Activated T-cell treated with anti-CD3 and anti-CD28 coated beads, Interleukin-2, amount 50 U/mL, for 48 hours (primary cell): ENCODE measurements at places on chromosomes 4 and X.
A peak's percentile ranks its signal among the peaks of the same experiment; 100 is the strongest.

- no peak for DNase-seq
Measured at GRCh38 chr4:17055788-17056187, 157.3 kb upstream of the LDB2 start.

DNA sequence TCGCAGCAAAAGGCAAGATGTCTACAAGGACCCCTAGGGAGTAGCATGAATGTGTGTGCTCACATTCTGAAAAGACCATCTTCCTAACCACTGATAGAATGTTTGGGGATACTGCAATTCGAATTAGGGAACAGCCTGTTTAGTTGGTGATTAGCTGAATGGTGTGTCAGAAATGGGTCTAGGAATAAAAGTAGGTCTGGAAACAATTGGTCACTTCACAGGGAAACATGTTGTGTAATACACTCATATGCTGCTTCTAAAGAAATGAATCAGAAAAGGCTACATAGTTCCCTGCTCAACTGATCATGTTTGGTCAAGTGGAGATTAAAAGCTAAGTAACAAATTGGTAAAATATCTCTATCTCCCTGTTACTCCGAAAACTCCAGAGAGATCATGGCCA lies 2362.4 kb upstream of the TENM3 start:
- no peak for DNase-seq

DNA sequence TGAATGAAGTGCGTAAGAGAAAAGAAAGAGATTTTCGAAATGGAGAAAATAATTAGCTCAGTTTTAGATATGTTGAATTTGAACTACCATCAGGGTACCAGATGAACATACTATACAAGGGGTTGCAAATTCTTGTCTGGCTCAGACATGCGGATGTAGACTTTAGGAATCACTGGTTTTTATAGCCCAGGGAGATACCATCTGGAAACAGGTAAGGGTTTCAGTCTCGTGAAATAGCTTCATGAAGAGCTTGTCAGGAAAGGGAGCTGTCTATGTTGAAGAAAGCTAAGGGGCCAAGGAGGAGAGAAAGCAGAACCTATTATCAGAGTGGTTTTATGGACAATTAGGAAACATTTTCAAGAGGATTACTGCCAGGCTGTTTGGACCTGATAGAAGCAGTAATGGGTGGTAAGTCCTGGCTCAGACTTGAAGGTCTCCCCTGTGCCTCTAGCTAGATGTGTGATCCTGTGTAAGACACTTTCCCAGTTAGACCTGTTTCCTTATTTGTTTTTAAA lies 6.7 kb downstream of the RAB9A start:
- no peak for DNase-seq

GRCh38 chr4:47651231-47651630 lies 166.2 kb downstream of the ATP10D start:
- no peak for DNase-seq

DNA sequence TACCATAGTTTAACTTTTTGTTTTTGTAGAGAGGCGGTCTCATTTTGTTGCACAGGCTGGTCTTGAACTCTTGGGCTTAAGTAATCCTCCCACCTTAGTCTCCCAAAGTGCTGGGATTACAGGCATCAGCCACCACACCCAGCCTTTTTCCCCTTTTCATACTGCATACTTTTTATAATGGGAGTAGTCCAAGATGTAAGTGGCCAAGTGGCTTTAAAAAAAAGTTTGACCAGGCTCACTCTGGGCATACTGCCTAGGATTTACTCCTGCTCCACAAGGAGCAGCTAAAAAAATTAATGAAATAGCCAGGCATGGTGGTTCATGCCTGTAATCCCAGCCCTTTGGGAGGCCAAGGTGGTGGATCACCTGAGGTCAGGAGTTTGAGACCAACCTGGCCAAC lies 6.0 kb downstream of the GRSF1 start:
- DNase-seq: no peak

- peak; percentile 46 for DNase-seq
Measured at GRCh38 chr4:158496030-158496741, 25.5 kb upstream of the RXFP1 start.

DNA sequence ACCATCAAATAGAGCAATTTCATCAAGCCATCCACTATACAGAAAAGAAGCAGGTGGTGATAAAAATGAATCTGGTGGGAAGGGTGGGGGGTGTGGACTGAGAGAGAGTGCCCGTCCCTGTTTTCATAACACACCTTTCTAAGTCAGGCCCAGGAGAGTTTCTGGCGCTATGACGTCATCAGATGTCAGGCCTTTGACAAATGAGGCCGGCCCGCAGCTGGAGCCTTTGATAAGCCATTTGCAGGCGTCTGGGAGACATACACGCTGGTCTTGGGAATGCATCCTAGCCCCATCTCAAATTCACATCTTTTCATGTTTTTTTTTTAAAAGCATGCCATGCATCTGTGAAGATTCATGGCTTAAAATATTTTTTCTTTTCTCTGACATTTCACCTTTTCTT lies 404.5 kb downstream of the BCOR start:
- no peak for DNase-seq

- DNase-seq: no peak
Measured at GRCh38 chr4:77881460-77882295, 19.0 kb downstream of the MRPL1 start.

GRCh38 chr4:28287831-28288233 lies 1427.2 kb downstream of the STIM2 start:
- DNase-seq: no peak

DNA sequence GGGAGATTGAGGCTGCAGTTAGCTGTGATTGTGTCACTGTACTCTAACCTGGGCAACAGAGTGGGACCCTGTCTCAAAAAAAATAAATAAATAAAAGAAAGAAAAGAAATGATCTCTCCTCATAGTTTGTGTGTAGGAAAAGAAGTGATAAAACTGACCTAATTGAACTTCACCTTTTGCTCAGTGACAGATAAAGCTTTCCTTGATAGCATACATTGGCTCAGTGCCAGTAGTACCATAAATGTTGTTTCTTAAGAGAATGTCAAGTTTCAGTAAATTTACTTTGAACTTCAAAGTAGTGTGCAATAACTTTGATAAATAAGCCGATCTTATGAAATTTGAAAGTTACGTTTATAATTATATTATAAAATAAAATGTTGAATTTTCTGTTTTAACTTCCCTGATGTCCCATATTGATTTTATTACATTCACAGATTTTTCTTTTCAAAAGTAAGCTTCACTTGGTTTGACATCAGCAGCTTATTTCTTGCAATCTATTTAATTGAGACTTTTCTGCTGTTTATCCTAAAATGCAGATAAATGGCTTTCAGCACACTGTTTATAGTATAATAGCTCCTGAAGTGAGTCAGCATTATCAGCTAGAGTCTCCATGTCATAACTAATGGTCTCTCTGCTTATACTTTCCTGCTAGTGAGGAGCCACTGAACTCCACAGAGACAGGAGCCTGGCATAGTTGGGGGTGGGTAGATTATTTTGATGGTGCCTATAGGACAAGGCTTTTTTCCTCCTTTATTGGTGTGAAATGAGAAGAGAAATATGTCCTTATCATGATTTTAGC lies 330.1 kb downstream of the BMPR1B start:
- DNase-seq: no peak

DNA sequence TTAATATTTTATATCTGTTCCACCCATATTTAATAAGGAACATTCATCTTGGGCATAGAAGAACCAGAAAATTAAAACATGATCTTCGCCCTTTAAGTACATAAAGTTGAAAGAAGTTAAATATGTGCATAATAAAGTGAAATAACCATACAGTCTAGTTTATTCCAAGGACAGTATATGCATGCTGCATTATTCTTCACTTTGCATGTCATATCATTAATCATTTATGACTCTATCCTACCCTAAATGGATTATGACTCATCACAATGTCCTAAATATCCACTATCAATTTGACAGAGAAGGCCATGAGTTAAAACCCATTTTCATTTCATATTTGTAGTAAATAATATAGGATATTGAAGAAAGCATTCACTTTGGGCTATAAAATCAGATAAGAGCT lies 576.5 kb upstream of the GNPDA2 start:
- DNase-seq: no peak

DNA sequence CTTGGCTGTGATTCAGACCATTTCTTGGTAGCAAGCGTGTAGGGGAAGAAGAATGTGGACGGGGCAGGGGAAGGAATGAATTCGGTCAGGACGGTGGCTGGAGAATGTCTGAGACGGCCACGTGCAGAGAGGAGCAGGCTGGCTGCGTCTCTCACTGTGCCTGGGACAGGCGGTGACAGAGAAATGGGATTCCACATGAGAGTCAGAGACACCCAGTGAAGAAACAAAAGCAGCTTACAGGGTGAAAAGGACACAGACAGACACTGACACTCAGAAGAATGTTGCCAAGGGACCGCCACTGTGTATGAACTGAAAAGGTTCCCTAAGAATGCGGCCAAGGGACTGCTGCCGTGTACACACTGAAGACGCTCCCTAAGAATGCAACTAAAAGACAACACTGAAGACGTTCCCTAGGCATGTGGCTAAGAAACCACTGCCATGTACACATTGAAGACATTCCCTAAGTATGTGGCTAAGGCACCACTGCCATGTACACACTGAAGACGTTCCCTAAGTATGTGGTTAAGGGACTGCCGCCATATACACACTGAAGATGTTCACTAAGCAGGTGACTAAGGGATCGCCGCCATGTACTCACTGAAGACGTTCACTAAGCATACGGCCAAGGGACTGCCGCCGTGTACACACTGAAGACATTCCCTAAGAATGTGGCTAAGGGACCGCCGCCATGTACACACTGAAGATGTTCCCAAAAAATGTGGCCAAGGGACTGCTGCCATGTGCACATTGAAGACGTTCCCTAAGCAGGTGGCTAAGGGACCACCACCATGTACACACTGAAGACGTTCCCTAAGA lies 49.1 kb downstream of the DHRSX start:
- DNase-seq: no peak

DNA sequence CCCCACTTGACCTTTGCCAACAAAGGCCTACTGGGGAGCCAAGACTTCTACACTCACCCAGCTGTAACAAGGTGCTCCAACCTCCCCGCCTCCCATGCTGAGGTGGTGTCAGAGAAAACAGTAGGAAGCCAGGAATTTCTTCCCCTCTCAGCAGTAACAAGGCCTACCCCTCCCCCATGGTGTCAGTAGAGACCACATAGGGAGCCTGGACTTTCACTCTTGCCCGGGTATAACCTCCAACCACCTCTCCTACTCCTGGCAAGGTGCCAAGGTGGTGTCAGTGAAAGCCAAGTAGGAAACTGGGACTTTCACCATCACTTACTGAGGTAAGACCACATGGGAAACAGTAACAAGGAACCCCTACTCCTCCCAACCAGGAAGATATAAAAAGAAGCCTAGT lies 93.1 kb downstream of the SLC16A2 start:
- no peak for DNase-seq

GRCh38 chr4:779555-779954 lies 46.4 kb downstream of the CPLX1 start:
- no peak for DNase-seq

DNA sequence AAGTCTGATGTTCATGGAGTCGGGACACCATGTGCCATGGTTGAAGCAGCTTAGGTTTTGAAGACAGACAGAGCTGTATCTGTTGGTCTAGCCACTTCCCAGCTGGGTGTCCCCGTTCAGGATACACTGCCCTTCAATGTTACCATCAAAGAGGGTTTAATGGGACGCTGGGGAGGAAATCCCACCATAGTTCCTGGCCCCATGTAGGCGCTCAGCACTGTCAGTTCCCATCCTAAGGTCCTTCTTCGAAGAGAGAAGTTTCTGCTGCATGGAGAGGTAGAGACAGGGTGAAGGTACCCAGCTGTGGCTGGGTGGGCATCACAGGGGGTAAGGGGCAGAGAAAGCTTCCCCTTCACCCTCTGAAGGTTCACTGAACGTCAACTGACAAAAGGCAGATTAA lies 3.7 kb downstream of the MGST2 start:
- DNase-seq: no peak

- DNase-seq: no peak
Measured at GRCh38 chr4:114082348-114082747, 102.9 kb upstream of the ARSJ start.

DNA sequence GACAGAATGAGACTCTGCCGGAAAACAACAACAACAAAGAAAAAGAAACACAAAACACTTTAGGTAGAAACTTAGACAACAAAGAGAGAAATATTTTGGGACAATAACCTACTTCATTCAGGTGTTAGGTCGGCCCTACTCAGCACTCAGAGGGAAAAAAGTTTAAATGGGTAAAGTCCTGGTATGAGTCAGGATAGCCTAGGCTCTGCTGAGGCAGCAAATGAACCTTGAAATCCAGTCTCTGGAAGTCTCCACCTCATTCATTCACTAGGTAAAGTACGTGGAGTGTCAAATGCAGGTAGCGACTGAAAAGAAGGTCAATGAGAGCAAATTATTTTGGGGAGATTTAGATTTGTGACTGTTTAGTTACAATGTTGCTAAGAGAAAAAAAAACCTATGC lies 127.4 kb downstream of the FHDC1 start:
- DNase-seq: no peak

GRCh38 chr4:28334249-28334648 lies 1473.6 kb downstream of the STIM2 start:
- DNase-seq: no peak

DNA sequence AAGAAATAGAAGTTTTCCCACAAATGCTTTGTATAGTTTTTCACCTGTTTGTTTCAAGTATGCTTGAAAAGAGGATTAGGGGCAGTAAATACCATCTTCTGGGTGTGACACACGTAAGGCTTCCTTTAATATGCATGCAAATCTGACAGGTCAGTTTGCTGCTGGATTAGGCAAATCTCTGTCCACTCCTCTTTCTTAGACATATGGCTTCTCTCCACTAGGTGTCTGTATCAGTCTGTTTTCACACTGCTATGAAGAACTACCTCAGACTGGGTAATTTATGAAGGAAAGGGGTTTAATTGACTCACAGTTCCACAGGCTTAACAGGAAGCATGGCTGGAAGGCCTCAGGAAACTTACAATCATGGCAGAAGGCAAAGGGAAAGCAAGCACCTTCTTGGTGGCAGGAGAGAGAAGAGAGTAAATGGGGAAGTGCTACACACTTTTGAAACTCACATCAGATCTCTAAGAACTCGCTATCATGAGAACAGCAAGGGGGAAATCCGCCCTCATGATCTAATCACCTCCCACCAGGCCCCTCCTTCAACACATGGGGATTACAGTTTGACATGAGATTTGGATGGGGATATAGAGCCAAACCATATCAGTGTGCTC lies 66.9 kb downstream of the TAB3 start:
- no peak for DNase-seq

DNA sequence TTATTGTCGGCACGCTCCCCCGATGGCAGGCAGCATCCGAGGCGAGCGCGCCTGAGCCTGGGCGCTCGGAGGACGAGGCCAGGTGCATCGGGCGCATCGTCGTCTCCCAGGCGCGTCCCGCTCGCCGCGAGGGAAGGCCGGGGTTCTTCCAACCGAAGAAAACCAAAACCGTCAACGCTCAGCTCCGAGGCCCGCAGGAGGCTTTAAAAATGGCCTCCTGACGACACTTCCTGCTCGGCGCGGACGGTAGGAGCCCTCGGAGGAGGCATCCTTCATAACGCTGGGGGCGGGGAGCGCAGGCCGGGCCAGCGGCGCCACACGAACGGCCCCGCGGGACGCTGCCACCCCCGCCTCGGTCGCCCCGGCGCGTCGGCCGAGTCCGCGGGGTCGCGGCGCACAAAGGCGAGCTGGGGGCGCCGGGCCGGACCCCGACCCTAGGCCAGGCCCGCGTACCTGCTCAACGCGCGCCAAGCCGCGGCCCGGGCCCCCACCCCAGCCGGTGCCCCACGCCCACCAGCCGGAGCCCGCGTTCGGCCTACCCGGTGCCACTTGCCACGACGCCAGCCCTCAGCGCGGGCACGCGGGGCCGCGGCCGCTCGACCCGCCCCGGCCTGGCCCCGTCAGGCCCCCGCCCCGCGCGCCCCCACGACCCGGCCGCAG lies 501 bp downstream of the ZNF518B start:
- DNase-seq: peak; percentile 65

GRCh38 chr4:105058177-105058812 lies 88.4 kb upstream of the TET2 start:
- no peak for DNase-seq

- DNase-seq: no peak
Measured at GRCh38 chr4:8478801-8479744, 38.5 kb downstream of the TRMT44 start.
